ENCODE measurements at places on chromosomes 4 and X.

- DNase-seq = no peak
These were observed 1.1 kb downstream of the ZNF141 start for GRCh38 chr4:338759-339097.

DNA sequence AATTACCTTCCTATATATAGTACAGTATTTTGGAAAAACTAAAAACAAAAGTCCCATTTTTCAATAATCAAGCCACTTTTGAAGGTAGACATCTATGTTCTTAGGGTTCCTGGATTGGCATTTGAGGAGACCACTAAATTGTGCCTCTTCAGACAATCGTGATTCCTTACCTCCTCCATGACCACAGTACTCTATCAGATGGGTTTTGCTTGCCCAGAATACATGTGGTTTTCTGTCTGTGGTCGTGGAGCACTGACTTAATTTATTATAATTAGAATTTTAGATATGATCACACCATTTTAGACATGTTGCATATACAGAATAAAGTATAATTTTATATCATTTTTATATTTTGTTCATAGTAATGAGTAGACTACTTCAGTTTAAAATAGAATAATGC, 67.9 kb downstream of the NDST3 start:
- no peak for DNase-seq

DNA sequence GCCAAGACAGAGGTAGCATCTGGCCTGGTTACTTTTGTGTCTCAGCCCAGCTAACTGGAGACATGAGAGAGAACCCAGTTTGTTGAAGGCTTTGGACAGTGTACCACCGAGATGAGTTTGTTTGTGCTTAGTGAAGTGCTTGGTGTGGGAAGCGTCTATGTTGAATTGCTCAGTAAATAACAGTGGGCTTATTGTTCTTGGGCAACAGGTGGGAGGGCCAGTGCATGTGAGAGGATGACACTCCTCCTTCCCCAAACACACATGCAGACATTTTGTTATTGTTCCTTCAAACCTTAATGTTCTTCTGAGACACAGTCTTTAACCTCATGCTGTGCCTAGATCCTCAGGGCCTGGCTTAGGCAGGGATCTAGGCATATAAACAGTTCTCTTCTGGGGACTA, 39.7 kb downstream of the MSN start:
- no peak for DNase-seq

GRCh38 chr4:173506597-173507211, 23.3 kb downstream of the HAND2 start:
- no peak for DNase-seq

DNA sequence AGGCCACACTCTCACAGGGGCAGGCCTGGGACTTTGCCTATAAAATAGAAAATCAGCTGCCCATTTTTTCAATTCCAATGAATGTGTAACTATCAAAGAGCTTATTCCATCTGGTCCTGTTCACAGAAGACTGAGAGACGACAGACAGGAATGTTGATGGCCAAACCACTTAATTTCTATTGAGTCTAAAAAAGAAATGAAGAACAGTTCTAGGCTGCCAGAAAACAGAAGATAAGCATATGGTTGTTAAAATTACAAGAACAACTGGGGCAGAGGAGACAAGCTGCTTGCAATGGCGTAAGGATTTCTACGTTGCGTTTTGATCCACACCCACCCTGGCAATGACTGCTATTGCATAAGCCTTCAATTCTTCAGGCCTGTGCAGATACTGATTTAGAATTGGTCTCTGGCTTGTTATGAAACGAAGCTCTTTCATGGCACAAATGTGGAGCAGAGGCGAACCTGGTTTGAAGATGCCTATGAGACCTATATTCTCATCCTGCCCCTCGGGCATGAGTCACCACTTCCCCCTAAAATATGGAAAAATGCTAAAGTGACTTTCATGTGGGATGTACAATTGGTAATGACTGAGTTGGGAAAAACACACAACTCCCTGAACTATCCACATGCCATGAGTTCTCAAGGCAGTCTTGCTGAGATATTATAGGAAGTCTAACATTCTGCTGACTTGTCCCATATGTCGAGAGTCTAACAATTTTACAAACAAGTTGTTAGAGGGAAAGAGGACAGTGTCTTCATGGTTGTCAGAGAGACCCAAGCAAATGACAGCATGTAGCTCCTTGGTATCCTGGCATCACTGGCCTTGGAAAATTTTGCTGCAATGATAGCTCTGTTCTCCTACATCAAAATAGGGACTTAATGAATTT, 37.9 kb upstream of the SORBS2 start:
- DNase-seq = no peak
